ENCODE measurements at places on chromosomes 7 and 10. TPM values are rescaled to one million over a fixed set of nuclear protein-coding genes. Genes with fewer than 3 reads are reported as not detected.

DNA sequence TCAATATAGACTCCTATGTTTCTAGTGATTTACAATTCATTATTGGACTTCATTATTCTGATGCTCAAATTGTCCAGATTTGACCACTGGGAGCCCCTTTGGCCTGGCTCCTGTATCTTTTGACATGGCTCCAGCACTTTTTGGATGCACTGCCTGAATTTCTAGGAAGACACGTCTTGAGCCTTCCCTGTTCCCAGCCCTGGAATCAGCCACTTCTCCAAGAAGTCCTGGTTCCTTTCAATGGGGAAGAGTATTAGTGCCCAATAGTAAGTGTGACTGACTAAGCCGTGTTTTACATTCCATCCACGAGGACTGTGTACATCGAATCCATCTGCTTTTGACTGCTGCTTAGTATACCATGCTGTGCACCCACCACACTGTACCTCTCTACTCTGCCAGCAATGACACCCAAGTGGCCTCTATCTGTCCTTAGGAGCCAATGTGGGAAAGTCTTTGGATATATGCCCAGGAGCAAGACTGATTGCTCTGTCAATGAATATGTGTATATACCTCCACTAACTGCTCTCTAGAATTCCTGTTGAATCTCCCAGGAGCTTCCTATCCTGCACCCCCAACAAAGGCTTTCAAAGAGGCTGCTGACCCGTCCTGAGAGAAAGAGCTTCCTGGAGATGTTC lies 23.2 kb upstream of the NPFFR1 start:
- no peak for DNase-seq

NAT16 gene
- total RNA-seq: not detected

NODAL gene
- total RNA-seq: not detected

- no peak for DNase-seq
Measured at GRCh38 chr7:19145434-19146115, 354 bp upstream of the FERD3L start.

DNA sequence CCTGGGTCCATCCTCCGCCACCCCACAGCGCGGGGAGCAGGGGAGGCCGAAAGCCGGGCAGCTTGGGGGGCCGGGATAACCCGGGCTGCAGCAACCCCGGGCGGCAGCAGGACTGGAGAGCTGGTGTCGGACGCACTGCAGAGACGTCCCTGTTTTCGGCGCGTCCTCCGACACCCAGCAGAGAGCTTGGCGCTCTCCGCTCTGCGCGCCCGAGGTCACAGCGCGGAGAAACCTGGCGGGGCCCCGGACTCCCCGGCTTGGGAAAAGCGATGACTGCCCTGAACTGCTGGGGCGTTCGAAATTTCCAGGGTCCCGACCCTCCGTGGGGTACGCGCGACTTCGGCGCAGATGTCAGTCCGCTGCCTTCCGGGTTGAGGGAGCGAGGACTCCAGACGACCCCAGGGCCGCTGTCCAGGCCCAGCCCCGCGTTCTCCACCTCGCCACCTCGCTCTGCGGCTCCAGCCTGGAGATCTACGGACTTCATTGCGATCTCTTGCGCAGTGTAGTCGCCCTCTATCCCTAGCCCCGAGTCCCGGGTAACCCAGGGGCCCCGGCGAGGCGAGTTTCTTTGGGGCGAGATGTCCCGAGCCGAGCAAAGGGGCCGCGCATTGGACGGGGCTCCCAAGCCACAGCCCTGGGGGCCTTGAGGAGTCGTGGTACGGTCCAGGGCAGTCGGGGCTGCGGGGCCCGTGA lies 617 bp upstream of the FOXI2 start:
- no peak for DNase-seq

All from progenitor cell of endocrine pancreas (in vitro differentiated cells).